Cardiac fibroblast (primary cell): ENCODE measurements at places on chromosomes 3 and 15.
A peak's percentile ranks its signal among the peaks of the same experiment; 100 is the strongest.

- no peak for DNase-seq
Measured at GRCh38 chr15:63474810-63475316, 29.5 kb upstream of the USP3 start.

GRCh38 chr3:138347960-138348753 is at the start of gene MRAS:
Gene MRAS, plus strand, starts transcription at chr3:138348579. Its CDS starts 24,305 bp downstream, at chr3:138372884.
- DNase-seq: peak; percentile 82

DNA sequence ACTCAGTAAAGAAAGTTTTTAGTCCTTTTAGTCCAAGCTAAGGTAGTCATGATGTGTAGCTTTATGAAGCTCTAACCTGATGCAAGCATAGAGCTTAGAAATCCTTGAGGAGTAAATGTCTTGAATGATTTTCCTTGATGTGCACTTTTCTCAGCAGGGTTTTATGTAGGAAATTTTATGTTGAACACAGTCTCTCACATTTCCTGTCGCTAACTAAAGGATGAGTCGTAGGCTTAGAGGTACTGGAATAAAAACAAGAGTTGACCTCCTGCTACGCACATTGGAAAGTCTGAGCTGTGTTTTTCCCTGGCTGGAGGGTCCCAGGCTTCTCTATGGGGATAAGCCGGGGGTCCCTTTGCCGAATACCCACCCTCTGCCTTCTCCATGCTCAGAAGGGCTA is 34.7 kb upstream of the ZPLD1 start:
- peak; percentile 14 for DNase-seq

DNA sequence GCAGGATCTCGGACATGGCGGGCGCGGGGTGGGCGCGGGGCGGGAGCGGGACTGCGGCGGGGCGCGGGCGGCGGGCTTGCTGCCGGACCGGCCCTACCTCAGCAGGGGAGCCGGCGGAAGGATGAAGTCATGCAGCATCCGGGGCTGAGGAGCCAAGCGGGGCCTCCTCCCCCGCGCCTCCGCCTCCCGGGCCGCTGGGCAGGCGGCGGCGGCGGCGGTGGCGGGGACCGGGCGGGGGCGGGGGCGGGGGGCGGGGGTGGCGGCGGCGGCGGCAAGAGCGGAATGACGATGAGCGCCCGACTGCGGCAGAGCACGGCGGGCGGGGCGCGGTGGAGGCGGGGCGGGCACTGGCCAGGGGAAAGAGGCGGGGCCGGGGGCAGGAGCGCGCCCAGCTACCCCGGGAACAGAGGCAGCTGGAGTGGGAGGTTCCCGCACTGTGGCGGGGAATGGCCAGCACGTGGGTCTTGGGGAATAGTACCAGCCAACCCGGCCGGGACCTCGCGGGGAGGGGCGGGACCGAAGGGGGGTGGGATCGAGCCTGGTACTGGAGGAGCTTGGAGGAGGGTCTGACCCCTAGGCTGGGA is at the start of gene CAMK2N2:
CAMK2N2 (minus strand) TSS at position 284 of the 584 bp plus-strand sequence; CDS start at position 16, 268 bp downstream.
- peak; percentile 44 for DNase-seq

DNA sequence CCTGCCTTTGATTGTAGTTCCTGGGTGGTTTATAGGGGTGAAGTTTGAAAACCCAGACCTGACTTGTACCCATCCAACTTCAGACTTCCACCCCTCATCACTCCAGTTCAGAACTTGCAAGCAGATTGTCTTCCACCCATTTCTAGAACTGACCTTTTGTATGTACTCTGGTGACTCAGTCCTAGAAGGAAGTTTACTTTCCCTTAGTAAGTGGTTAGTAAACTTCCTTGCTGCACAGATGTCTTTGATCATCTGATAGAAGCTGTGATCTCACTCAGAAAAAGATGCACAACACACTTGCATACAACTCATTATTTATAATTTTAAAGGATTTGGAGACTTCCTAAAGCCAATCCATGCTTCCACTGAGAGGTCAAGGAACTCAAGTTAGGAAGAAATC is 368.0 kb downstream of the MFSD1 start:
- peak; percentile 92 for DNase-seq

DNA sequence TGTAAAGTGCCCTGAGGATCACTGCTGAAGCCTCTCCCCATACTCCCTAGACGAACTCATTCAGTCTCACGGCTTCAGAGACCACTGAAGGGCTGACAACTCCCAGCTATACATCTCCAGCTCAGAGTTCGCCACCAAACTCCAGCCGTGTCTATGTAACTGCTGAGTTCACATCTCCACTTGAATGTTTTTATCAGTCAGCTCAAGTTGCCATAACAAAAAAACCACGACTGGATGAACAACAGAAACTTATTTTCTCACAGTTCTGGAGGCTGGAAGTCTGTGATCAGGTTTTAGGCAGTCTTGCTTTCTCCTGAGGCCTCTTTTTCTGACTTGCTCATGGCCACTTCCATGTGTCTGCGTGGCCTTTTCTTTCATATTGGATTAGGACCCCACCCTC is 223.0 kb upstream of the LRRFIP2 start:
- DNase-seq: no peak

DNA sequence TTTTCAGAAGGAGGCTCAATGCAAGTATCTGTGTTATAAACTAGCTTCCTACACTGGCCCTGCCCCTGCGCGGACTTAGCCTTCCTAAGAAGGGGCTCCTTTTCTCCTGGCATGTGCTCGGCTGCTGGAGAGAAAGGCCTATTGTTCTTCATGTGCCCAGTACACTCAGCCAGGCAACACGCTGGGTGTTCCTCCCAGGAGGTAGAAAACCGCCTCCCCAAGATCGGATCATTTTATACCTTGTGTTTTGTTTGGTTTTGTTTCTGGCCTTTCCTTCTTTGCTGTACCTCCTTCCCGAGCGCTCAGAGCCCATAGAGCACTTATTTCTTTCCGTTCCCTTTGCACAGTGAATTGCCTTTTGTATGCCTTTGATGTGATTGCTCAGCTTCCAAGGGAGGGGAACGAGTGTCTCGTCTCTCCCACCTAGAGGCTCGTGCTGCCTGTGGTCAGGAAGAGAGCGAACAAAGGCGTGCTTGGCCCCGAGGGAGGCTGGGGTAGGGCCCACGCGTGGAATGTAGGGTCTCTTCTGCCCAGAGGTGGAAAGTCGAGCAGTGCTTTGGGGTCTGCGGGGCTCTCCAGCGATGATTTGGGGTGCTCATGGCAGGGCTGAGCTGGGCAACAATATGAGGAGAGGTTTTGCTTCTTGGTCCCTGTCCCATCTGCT is 30.0 kb downstream of the CCNL1 start:
- peak; percentile 34 for DNase-seq

- DNase-seq: peak; percentile 82
Measured at GRCh38 chr15:65824941-65825544, 33.0 kb upstream of the DENND4A start.

DNA sequence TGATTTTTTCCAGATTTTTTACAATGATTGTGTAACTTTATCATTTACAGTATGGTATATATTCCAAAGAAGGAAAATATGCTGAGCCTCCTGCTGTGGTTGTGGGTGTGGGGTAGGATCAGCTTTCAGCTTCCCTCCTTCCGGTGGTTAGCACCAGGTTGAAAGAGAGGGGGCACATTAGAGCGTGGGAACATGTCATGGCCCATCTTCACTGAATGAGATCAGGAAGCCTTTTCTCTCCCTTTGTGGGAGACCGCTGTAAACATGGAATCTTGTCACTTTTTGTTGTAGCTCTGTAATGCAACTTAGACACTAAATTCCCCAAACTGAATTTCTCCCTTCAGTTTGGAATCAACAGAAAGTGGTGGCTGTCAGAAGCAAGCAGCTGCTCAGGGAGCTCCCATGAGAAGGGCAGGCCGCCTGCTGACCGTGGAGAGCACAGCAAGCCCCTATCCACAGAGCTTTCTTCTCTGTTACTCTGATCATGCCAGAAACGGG is 86.7 kb upstream of the LIMD1 start:
- peak; percentile 80 for DNase-seq

- no peak for DNase-seq
Measured at GRCh38 chr3:18765161-18765560, 340.0 kb upstream of the SATB1 start.

DNA sequence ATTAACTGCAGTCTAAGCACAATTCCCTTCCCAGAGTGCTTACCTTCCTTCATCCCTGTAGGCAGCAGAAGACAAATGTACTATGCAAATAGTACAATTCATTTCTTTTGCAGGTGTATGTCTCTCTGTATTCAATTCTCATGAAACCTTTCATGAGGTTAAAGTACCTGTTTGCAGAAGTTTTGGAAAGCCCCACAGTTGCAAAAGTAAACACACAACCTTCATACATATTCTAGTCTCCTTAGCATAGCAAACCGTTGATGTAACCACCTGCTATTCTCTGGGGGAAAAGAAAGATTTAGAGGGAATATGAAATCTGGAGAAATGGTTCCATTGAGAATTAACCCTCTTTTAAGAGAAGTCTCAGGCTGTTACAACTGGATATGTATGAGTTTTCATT is 200.3 kb upstream of the SUCLG2 start:
- no peak for DNase-seq

- no peak for DNase-seq
Measured at GRCh38 chr3:133999891-134000685, 29.6 kb downstream of the SLCO2A1 start.

DNA sequence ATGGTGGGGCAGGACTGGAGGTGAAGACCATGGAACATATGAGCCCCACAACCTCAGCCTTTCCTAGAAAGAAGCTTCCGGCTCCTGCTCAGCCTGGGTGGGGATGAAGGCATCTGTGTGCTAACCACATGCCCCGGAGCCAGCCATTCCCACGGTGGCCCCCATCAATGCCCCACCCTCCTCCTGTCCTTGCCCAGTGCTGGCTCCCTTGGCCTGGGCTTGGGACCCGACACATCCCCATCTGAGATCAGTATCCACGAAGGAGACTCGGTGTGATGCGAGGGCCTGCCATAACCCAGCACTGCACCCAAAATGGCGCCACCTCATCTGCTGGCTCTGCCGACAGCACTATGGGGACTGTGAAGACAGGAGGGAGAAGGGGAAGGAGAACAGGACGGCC is 16.5 kb upstream of the PLXND1 start:
- DNase-seq: no peak

DNA sequence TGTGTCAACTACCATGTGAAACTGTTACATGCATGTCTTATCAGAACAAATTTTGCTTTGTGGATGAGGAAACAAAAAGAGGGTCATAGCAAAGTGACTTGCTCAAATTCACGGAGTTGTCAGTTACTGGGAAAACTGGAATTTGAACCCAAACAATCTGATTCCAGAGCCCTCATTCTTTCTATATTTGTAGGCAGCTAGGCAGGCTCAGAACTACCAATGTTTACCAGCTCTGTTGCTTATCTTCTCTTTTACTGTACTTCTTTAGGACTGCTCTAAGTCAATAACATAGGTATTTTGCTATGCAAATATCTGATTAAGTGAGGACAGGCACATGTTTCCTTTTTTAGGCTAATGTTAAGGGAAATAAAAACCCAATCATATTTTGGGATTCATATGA is 450.5 kb downstream of the ZPLD1 start:
- no peak for DNase-seq

GRCh38 chr3:137020315-137020714 is 62.5 kb downstream of the IL20RB start:
- no peak for DNase-seq

GRCh38 chr3:166446291-166446690 is 609.1 kb upstream of the BCHE start:
- no peak for DNase-seq

DNA sequence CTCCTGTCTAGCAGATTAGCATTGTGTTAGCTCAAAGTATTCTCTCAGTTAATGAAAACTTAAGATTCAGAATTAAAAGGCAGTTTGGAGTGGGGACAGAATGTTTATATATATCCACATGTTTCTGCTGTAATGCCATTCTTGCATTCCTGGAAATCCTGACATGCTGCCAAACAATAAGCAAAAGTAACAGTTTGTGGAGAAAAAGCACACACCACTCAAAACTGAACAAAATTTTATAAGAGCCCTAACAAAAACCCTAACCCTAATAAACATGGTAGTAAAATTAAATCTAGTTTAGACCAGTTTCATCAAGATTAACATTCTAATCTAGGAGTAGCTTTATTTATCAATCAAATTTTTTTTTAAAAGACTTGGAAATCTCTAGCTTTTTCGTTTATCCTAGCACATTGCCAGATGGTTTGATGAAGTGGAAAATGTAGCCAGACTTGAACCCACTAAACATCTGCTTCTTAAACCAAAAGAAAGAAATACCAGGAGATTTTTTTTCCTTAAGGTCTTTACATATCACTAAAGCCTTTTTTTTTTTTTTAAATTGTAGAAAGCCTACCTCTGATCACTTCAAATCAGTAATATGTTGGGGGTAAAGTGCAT is 3.7 kb downstream of the TCAIM start:
- DNase-seq: peak; percentile 86

- DNase-seq: peak; percentile 92
Measured at GRCh38 chr3:196219194-196219969, 3.0 kb downstream of the SLC51A start.

DNA sequence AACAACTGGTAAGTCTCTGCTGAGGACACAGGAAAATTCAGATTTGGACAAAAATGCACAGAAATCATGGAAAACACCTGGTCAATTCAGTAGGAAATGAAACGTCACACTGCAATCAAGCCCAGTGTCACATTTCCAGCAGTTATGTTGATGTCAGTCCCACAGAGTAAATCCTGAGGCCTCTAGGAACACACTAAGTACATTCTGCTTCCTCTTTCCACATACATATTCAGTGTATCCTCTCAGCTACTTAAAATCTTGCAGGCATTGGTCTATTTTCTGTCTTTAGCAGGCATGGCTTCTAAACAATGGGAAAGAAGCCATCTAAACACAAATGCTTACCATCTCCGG is 207.8 kb downstream of the PLCL2 start:
- DNase-seq: no peak

GRCh38 chr3:80285388-80285787 is 517.6 kb upstream of the ROBO1 start:
- peak; percentile 11 for DNase-seq

DNA sequence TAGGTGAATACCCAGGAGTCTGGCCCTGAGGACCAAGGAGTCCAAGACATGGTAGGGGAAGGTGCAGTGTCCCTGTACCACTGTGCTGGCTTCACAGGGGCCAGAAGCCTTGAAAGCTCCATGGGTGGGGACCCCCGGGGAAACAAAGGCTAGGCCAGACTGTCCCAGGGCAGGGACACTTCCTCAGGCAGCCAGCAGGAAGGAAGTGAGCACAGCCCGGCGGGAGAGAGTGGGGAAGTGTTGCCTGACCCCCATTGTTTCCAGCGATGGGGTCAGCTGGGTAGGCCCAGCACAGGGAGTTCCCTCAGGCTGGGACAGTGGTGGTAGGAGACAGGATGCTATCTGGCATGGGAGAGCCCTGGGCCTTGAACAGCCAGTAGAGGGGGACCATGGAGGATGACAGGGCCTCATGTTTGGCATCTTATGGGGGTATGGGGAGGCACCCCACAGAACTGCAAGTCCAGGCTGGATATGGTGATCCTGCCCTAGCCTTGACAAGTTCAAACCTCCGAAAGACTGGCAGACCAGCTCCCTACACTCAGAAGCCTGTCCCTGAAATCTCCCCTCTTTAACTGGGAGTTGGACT is 1.2 kb upstream of the HYAL2 start:
- peak; percentile 38 for DNase-seq

DNA sequence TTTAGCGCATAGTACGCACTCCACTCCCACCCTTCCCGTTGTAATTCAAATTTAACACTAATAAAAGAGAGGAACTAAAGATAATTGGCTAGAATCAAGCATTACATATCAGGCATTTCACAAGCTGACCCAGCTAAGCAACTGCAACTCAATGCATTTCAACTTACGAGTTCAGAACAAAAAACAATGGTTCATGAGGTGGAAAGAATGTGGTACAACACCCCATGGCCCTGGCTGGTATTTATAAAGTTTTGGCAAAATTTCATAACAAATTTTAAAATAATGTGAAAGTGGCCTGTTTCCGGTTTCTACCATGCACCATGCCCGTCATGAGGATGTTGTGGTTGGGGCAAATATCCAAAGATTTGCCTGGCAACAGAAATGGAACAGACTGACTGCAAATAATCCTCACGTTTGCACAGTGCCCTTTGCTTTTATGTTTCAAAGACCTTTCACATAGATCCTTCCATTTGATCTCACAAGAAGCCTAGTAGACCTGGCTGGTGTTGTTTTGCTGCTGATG is 455.3 kb upstream of the NR2F2 start:
- peak; percentile 79 for DNase-seq
